ENCODE measurements at places on chromosomes 4 and X.

- DNase-seq = no peak
Observed at GRCh38 chr4:96681218-96681617, 841.3 kb downstream of the PDHA2 start.

DNA sequence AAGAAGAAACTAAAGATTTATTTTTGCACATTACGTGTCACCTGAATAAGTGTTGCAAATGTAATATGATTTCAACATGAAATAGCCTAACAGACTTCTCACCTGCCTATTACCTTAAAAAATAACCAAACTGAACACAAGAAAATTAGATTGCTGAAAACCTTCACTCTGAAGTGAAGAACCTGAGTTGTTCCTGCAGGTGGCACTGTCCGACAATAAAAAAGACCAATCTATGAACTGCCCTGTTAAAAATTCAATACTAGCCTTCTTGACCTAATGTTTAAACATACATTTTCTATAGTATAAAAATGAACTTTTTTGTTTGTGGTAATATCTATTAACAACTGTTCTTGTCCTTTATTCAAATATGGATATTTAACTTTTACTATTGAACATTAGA is 69.2 kb upstream of the PNPLA4 start:
- no peak for DNase-seq

DNA sequence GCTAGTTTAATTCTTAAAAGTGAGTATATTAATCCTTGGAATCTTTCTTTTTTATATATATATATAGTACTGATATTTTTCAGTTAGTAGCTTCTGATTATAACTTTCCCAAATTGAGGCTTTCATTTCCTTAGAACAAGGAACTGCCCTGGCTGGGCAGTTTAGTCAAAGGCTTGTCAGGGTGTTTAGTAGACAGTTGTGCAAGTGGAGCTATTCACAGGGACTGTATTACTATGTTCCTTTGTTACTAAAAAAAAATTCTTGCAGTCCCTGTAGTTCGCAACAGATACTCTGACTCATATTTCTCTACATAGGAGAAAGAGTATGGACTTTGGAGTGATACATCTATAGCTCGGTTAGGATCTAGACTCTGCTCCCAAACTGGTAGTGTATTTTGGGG is 20.8 kb downstream of the USO1 start:
- DNase-seq = no peak

DNA sequence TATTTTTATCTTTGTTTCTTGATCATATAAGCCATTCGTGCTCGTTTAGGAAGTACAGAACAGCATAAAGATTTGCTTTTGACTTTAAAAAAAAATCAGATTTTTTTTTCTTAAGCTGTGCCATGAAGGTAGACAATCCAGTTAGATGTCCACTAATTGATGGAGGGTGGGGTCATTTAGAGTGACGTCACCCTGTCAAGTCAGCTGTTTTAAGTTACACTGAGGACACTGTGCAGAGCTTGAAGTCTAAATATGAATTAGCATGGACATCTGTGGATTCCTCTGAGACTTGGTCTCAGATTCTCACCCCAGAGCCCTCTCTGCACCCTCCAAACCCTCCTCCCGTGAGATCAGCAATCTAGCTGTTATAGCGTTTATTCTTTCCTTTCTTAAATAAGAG is 63.9 kb downstream of the ENPP6 start:
- DNase-seq = no peak

GRCh38 chr4:25477221-25477620 is 100.2 kb downstream of the ANAPC4 start:
- no peak for DNase-seq

GRCh38 chr4:110504084-110504435 is 28.1 kb downstream of the ENPEP start:
- DNase-seq = no peak

DNA sequence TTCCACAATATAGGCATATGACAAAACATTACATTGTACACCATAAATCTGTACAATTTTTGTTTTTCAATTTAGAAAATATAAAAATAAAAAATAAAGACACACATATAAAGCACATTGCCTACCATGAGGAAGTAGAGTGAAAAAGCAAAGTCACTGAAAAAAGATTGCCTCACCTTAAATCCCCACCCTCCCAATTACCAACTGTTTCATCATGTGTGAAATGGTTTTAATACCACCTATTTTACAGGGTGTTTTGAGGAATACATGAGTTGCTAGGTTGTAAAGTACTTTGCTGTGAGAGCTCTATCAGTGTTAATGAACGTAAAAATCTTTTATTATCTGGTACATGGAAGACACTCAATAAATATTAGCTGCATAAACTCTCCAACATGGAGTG is 373.6 kb upstream of the NDST3 start:
- no peak for DNase-seq

DNA sequence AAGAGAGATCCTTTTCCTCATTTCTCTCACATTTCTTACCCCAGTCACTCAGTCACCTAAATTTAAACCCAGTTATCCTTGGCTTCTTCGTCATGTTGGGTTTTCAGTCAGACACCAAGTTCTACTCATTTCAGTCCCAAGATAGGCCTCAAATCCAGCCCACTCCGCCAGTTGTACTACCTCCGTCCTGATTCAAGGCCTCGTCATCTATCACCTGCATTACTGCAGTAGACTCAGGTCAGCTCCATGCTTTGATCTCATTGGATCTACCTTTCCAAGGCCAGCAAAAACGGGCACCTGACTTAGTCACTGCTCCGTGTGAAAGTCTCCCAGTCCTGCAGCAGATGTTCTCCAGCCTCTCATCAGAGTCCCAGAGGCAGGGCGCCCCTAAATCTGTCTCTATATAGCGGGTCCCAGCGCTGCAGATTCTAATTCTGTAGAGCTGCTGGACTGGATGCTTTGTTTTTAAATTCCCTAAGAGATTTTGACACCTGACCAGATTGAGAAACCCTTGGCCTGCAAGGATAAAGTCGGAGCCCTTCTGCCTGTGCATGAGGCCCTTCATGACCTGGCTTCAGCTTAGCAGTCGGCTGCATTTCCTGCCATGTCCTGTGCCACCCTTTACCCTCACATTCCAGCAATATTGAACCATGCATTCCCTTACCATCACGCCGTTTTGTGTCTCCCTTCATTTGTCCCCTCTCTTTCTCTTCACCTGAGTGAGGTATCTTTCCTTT is 53.7 kb downstream of the ZFX start:
- DNase-seq = no peak
